ENCODE measurements at places on chromosomes 2 and 18.

GRCh38 chr2:139885921-139886498, 1105.8 kb upstream of the NXPH2 start:
- DNase-seq = no peak

DNA sequence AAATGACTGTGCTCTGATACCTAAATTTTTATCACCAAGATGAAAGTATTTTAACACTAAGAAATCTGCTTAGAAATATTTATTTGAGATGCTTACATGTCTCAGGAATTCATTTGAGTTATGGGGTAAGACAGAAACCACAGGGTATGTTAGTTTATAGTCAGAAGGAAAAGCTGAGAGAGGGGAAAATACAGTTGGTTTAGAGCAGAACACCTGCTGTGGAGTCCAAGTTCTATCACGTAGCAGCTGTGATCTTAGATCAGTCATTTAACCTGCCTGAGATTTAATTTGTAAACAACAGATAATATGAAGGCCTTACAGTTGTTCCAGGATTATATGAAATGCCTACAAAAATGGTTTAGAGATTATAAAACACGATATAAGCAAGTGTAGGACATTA, 29.0 kb downstream of the PDE6D start:
- no peak for DNase-seq

- DNase-seq = no peak
Observed at GRCh38 chr2:222248256-222248655, 50.5 kb downstream of the PAX3 start.

DNA sequence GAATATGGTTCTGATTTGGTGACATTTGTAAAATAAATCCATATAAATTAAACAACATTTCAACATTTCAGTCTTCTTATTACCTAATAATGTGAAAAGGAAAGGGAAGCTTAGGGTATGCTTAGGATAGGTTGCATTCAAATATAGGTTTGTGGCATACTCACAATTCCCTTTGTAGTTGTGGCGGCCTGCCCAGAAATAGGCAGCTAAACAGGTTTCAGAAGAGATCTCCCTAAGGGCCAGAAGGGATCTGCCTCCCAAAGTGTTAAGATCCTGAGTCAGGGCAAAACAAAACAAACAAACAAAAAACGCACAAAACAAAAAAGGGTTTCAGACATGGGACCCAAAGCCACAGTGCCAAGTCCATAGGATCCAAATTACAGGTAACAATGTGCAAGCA, 41.4 kb upstream of the TCF7L1 start:
- DNase-seq = no peak

DNA sequence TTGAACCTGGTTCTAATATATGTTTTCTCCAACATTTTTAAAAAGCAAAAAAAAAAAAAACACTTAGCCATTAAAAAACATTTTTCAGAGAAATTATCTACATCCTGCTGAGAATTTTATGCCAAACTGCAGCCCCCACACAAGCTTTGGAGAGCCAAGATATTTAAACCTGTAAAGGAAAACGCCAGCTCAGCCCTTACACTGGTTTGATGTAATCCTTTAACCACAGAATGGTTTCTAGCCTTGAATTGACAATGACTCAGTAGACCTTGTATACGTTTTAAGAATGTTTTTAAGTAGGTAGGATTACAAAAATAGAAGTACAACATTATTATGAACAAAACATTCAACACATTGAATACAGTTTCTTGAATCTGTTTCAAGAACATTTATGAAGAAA, 113.6 kb downstream of the BABAM2 start:
- no peak for DNase-seq

- DNase-seq = no peak
Observed at GRCh38 chr2:10992023-10992791, 80.5 kb downstream of the KCNF1 start.

- no peak for DNase-seq
Observed at GRCh38 chr2:187078297-187078696, 229.3 kb upstream of the ZSWIM2 start.

GRCh38 chr2:180938451-180938850, 42.0 kb upstream of the UBE2E3 start:
- no peak for DNase-seq

DNA sequence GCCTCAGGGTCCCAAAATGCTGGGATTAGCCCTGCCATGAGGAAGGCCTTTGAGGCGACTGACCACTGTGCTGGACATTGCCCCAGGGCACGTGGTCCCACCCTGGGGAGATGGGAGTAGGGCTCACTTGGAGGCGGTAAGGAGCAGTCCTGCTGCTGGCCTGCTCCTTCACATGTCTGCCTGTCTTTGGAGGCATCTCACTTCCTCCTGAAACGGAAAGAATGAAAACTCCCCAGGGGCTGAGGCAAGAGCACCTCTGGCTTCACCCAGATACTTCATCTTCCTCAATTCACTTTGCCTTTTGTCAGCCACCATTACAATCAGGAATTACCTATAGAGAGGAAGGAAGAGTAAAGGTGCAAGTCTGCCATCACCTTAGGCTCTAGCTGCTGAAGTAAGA, 59.9 kb upstream of the GATA6 start:
- no peak for DNase-seq

- DNase-seq = no peak
Observed at GRCh38 chr2:7835693-7836680, 845.9 kb upstream of the ID2 start.

GRCh38 chr2:224401641-224402342, at the start of gene FAM124B:
FAM124B (minus strand) TSS chr2:224402107; CDS start chr2:224401768, 339 bp downstream.
- DNase-seq = no peak

DNA sequence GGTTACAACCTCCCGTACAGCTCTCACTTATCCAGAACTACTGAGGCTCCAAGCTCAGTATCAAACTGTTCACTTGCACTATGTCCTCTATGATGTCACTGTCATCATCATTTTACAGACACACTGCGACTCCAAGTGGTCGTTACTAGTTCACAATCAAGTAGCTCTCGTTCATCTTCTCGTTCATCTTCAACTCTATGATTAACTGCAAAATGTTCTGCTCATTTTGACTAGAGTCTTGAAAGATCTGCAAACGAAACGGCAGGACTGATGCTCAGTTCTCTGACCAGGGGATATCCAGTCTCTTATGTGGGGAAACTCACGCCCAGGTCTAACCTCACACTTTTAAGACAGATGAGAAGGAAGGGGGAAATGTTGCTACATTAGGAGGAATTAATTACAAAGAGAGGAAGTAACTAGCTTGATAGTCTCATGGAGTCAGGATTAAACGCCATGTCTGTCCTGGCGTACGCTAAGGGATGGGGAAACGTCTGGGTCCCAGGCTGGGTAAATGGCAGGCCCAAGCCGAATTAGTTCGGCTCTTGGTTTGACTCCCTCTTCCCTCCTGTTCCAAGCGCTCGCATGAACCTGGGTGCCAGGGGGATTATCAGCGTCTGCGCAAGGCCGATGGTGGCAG, 794 bp upstream of the CHCHD5 start:
- peak; percentile 28 for DNase-seq

DNA sequence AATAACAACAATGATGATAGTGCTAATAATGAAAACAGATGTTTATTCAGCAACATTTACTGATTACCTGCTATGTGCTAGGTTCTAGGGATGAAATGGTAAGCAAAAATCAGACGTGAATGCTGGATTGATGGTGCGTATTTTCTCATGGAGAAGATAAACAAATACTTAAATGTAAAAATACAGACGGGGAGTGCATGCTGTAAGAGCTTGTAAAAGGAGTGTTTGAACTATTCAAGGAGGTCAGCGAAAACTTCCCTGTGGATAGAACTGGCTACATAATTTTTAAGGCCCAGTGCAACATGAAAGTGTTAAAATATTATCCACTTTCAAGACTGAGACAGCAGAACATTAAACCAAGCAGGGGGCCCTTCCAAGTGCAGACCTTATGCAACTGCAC, 22.1 kb downstream of the MTX2 start:
- DNase-seq = no peak

- DNase-seq = no peak
Observed at GRCh38 chr18:35030277-35030989, 10.8 kb upstream of the MAPRE2 start.

GRCh38 chr18:60189856-60190255, 182.7 kb downstream of the MC4R start:
- peak; percentile 11 for DNase-seq

- no peak for DNase-seq
Observed at GRCh38 chr2:59073286-59073685, 832.2 kb upstream of the FANCL start.

- DNase-seq = peak; percentile 80
Observed at GRCh38 chr18:14914121-14914520, 166.1 kb downstream of the ANKRD30B start.

All from COLO829 (cell line).